Renal cortical epithelial cell (primary cell): ENCODE measurements at places on chromosomes 7 and 10.

GRCh38 chr10:104589871-104590270 is 51.2 kb upstream of the SORCS3 start:
- DNase-seq, result peak; percentile 84

GRCh38 chr7:140640727-140641523 is at the start of gene DENND2A:
Gene DENND2A (minus strand): TSS chr7:140640813. CDS start chr7:140602397, 38,416 bp downstream.
- DNase-seq, result no peak

DNA sequence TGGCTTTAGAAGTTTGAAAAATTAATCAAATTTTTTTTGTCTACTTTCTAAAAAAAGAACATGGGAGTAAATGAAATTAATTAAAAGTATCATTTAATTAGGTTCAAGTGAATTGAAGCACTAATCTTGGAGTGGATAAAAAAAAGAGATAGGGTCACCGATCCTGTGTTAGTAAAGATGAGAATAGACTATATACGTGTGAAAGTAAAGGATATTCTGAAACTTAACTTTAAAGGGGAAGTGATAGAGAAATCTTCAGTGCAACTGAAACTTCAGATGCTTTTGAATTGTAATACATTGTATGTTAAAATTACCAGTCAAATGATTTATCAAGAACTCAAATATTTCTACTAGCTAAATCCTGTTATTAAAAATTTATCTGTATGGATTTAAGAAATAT is 4.8 kb downstream of the NHLRC2 start:
- no peak for DNase-seq

DNA sequence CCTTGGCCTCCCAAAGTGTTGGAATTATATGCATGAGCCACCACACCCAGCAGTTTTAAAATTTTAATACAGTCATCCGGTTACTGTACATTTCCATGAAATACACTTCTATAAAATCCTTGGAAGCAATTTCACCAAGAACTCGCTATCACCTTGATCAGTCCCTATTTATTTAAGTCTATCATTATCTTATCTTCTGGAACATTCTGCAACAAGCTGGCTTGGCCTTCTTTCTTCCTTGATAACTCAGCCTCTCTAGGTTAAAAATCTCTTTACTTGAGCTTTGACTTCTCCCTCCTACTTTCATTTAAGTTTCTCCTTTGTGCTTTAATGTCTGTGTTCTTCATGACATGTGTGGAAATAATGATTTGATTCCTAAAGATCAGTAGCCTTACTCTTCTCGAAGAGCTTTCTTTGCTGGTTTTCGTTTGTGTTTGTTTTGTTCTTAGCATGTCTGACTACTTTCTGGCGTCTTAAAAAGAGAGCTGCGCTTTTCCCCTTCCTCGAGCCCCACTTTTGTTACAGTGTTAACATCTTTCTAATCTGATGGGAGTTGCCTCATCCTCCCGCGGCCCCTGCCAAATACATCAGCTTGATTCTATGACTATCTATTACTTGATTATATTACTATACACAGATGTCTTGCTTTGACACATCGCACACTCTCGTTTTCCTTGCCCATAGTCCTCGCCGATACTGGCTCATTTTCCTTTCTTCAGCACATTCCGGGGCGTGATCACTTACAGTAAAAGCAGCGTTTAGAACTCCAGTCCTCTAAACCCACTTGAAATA is 11.1 kb upstream of the CALML5 start:
- DNase-seq, result no peak

GRCh38 chr10:106341356-106341755 is 823.1 kb downstream of the SORCS1 start:
- no peak for DNase-seq
